MG63 (cell line): ENCODE measurements at places on chromosomes 16 and 17. TPM values are rescaled to one million over a fixed set of nuclear protein-coding genes. Genes with fewer than 3 reads are reported as not detected.

C1QL1 gene
- 6.1 and 7.9 TPM in 2 replicates for total RNA-seq

PPP1R1B gene
- total RNA-seq, result not detected in 2 replicates

ERBB2 gene
- total RNA-seq, result 19.8 and 30.8 TPM in 2 replicates

ERCC4 gene
- total RNA-seq, result 4.8 and 12.4 TPM in 2 replicates

DNA sequence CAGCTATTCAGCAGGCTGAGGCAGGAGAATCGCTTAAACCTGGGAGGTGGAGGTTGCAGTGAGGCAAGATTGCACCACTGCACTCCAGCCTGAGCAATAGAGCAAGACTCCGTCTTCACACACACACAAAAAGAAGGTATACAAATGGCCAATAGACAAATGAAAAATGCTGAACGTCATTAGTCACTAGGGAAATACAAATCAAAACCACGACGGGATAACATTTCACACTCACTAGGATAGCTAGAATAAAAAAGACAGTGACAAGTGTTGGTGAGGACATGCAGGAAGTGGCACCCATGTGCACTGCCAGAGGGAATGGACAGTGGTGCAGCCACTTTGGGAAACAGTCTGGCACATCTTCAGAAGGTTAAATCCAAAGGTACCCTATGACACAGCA lies 172.9 kb downstream of the FTO start:
- no peak for DNase-seq

DNA sequence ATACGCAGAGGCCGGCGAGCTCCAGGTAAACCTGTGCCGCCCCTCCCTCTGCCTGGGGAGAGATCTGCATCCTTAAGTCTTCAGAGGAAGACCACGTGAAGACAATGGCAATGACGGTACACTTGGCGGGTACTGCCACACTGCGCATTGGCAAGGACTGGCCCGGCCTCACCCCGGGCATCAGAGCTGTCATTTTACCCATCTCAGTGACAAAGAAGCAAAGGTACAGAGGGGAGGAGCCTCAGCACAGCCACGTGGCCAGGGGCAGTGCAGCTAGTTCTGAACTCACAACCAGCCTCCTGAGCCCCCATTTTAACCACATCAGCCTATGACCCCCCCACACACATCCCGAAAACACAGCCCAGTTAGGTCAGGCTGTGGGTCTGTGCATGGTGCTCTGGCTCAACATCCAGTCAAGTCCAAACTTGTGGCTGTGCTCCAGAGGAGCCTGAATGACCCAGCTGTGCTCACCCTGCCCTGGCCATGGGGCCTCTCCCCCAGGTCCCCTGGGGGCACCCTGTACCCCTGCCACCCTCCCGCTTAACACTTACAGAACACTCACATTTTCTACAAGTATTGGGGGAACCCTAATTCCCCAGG lies 80.6 kb downstream of the C16orf95 start:
- DNase-seq, result no peak

- no peak for DNase-seq
These were observed 49.5 kb upstream of the MRPS23 start for GRCh38 chr17:57899391-57899790.

GRCh38 chr16:88407807-88408206 lies 25.0 kb downstream of the ZNF469 start:
- no peak for DNase-seq

- DNase-seq, result no peak
These were observed 136.5 kb downstream of the FTO start for GRCh38 chr16:53840456-53840855.
